ENCODE measurements at places on chromosomes 16 and 17. TPM values are rescaled to one million over a fixed set of nuclear protein-coding genes. Genes with fewer than 3 reads are reported as not detected.

- no peak for DNase-seq
Observed at GRCh38 chr17:1119924-1120323, 59.9 kb downstream of the ABR start.

- no peak for DNase-seq
Observed at GRCh38 chr17:43515656-43516055, 30.5 kb downstream of the ETV4 start.

DNA sequence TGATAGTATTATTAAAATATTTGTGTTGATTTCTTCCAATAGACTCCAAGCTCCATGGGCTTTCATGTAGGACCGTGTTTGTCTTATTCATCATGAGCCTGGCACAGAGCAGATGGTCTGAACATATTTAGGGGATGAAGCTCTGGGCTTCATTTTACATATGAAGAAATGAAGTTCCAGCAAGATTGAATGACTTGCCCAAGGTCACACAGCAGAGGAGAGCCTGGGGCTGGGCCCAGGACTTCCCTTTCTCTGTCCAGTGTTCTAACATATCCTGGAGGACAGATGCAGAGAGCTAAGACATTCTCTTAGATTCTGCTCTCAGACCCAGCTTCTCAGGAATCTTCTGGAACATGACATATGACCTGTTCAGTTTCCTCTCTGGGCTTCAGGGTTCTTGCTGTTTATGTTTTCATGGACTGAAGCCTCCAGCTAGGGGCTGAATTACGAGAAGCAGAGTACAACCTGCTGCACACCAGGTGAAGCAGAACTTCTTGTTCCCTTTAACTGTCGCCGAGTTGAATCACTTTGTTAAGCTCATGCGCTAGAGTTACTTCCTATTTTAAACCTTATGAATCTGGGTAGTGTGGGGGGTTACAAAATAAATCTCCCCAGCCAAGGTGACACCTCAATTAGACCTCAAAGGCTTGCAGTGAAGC lies 53.6 kb downstream of the GPRC5B start:
- peak; percentile 79 for DNase-seq

DNA sequence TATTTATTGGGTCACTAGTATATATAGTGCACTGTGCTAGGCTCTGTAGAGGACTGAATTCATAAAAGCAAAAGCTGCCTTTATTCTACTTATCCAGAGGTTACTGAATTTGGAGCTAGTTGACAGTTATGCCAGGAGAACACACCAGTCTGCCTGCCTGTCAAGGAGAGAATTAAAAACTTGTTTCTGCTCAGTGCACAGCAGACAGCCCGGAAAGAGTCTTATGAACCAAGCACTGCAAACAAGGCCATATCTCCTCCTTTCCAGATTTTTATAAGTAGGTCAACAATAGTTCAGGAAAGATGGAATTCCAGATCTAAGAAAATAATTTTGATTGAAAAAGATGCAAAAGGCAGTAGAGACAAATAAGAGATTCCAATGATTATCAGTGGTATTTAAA lies 267.8 kb downstream of the CA10 start:
- no peak for DNase-seq

GRCh38 chr16:1497014-1497598 lies 3.9 kb downstream of the TELO2 start:
- DNase-seq = no peak

- DNase-seq = peak; percentile 98
Observed at GRCh38 chr16:2022723-2023091, 3.1 kb downstream of the NPW start.

GRCh38 chr17:386141-386876 lies 33.7 kb upstream of the RPH3AL start:
- DNase-seq = peak; percentile 99

DNA sequence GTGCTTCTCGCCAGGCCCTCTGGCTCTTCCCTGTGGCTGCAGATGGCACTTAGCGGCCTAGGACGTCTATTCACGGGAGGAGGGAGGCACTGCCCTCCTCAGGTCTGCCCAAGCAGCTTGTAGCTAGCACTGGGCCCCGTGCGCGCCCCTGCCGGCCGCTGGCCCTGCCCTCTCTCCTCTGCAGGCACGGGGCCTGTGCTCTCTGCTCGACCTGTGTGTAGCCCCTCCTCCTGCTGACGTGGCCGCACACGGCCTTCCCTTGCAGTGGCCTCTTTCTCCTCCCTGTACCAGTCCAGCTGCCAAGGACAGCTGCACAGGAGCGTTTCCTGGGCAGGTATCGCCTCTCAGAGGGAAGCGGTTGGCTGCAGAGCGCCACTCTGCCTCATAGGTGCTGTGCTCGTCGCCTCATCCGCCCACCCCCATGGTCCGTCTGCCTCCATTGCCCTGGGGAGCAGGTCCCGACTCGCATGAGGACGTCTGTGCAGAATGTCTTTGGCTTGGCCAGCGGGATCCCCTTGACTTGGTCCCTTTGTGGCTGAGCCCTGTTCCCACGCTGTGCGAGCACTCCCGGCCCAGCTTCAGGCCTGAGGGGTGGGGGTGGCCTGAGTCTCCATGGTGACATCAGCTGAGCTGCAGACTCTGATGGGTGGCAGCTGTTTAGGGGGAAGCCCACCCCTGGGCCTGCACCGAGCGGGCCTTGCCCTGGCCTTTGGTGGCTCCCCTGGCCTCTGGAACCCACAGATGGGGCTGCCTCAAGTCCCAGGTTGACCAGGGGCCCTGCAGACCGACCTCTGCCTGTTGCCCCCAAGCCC lies 34.6 kb downstream of the TSC2 start:
- DNase-seq = peak; percentile 93

- no peak for DNase-seq
Observed at GRCh38 chr16:80852261-80852872, 48.0 kb upstream of the CDYL2 start.

DNA sequence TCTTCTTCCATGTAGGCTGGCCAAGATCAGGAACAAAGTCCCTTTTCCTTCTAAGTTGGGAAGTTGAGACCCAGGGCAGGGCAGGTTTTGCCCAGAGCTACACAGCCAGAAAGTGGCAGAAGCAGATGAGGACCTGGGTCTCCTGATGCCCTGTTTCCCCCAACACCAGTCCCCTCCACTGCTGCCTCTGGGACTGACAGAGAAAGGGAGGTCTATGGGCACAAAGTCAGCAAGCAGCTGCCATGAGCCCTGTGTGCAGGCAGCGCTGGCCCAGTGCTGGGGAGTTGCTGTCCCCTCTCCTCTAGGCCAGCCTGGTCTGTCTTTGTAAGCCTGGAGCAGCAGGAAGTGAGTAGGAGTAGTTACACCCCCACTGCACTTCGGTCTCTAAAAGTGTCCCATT lies 46.9 kb upstream of the NKD1 start:
- DNase-seq = no peak

Gene FBXL16
- not detected for total RNA-seq

DNA sequence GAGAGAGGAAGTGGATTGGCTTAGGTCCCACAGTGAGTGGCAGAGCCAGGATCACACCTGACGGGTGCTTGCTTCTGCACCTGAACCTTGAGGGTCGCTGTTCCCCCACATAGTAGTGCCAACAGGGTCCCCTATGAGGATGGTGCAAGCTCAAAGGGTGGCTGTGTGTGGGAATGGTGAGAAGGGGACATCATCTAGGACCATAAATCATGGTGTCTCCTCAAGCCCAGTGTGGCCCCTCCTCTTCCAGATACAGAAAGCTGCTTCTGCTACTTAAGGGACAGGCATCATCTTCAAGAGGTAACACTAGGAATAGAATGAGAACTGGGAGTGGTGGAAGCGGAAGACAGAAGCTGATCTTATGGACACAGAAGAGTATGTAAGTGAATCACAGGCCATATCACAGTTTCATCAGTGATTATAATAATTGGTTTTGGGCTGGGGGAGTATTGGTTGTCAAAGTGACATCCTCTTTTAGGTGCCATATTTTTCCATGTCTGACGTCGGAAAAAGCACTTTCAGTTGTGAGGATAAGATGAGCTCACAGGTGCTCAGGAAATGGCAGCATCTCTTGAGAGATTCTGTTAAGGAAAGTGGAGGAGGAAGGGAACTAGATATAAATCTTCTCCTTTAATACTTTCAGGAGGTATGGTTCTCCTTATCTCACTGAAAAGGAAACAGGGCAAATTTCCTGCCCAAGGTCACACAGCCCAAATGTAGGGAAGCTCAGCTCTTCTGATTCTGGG lies 83.2 kb upstream of the HNF1B start:
- DNase-seq = no peak

GRCh38 chr17:28552176-28552999 lies at the start of gene UNC119:
TSS of gene UNC119 (minus strand) at chr17:28552624. CDS start at chr17:28552557, 67 bp downstream.
- peak; percentile 98 for DNase-seq

GRCh38 chr17:17403899-17404576 lies 72.8 kb upstream of the MED9 start:
- DNase-seq = no peak

Gene FBXW10B
- total RNA-seq = 0.29 TPM

DNA sequence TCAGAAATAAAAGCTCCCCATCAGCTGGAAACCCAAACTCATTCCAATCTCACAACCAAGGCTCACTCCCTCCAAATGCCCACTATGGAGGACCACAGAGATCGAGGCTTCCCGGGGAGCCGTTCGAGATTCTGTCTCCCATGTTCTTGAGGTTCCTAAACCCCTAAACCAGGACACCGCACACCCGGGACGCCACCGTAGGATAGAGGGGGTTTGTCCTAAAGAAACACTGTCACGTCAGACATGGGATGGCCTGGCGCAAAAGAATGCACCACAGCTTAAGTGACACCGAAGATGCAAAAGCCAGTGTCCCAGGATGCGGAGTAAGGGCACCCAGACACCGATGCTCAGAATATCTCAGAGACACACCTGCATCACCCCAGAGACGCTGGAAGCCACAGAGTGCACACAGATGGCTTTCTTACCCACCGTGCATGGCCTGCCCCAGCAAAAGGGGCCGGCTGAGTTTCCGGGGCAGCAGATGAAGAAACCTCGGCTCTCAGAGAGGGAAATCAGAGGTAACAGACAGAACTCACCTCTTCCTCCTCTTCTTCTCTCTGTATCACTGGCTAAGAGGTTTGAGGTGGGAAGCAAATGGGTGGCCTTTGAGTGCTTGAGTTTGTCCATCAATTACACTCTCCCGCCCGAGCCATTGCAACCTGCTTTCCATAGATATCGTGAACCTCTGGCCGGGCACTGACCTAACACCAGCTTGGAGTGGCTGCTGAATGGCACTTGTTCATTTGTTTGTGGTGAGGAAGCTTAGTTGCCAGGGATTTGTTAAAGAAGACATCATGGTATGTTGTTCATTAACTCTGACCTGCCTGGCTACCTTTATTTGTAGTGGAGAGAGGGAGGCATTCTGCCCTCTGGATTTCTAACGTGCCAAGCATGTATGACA lies 65.1 kb upstream of the TNRC6C start:
- peak; percentile 44 for DNase-seq

- DNase-seq = no peak
Observed at GRCh38 chr16:1180549-1181403, 27.9 kb downstream of the CACNA1H start.

DNA sequence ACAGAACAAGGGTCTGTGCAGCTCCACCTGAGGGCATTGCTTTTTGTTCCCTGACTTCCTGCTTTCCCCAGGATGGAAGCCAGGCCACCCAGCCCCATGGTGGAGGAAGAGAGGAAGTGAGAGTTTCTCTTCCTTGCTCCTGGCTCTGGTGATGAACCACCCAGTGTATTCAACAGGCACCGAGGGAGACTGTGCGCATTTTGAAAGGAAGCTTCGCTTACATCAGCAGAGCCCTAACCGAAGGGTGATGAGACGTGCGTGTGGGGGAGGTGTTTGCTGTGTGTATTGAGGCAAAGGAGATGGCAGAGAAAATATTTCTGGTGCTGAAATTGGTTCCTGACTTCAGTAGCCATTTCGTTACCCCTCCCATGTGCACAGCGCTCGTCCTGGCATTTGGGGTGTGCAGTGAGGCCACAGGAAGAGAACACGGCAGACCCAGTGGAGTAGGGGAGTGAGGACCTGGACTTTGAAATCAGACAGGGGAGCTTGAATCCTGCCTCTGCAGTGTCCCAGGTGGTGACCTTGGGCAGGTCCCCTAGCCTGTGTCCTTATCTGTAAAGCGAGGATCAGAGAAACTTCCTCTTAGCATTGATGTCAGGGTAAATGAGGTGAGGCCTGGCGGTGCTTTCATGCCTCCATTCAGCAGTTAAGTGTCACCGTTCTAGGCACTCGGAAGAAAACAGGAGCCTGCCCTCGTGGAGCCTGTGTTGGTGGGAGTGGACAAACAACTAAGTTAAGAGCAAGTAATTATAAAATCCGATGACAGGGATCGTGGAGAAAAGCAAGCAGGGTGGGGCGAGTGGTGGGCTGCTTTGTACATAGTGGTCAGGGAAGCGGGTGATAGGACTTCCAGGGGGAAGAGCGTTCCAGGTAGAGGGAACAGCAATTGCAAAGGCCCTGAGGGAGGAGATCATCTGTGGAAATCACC lies 7.4 kb downstream of the CMIP start:
- DNase-seq = peak; percentile 62

DNA sequence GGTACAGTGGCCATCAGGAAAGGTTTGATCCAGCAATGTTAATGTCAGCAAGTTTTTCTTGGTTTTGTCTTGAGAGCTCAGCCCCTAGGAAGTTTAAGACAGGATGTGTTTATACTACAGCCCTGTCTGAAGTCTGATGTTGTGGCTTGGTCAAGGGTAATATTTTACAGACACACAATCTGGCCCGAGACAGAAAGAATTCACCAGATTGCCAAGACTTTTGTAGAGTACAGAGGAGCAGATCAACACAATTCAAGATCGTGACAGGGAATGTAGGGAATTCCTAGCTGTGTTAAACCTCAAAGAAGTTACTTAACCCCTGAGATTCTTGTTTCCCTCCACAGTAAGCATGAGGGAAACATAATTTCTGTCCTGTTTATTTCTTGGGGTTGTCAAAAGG lies 63.1 kb downstream of the SHISA9 start:
- no peak for DNase-seq

- DNase-seq = no peak
Observed at GRCh38 chr16:75497558-75497957, 2.3 kb upstream of the CHST6 start.

DNA sequence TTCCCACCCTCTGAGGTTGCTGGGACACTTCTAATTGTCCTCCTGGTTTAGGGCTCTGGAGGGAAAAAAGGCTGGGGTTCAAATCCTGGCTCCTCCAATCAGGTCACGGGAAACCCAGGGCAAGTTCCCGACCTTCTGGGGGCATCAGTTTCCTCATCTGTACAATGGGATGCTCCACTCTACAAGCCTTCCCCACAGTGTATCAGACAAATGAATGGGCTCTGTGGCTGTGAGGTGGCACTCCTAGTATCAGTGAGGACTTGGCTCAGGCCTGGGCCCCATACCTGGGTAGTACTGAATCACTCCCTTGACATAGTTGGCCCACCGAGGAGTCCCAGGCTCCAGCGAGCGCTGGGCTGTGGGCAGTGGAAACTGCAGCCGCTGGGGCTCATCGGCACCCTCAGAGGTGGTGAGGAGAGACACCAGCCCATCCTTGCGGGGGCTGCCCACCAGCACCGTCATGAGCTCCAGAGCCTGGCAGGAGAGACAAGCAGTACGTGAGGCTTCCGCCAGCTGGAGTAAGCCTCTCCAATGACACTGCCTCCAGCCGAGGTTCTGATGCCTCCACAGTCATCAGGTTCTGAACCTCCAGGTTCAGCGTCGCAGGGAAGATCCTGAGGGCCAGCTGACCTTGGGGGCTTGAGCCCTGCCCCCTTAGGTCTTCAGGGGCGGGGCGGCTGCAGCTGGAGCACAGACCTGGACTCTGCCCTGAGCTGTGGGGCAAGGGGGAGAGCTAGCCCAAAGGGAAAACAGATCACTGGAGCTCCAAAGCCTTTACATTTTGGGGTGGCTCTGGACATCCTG lies 1.2 kb downstream of the GALK1 start:
- DNase-seq = peak; percentile 79

Gene ELMO3
- total RNA-seq = 0.29 TPM

GRCh38 chr16:3953728-3954410 lies 73.4 kb upstream of the CREBBP start:
- no peak for DNase-seq

- DNase-seq = peak; percentile 95
Observed at GRCh38 chr17:29240968-29241963, 5.4 kb upstream of the CRYBA1 start.

- DNase-seq = peak; percentile 88
Observed at GRCh38 chr17:41060052-41060604, at the start of gene KRTAP2-3. TSS of gene KRTAP2-3 (minus strand) at chr17:41060114. CDS start at chr17:41060050, 64 bp downstream.
